Left kidney (tissue), 8 donors: ENCODE measurements at places on chromosomes 5 and 9. TPM values are rescaled to one million over a fixed set of nuclear protein-coding genes. Genes with fewer than 3 reads are reported as not detected.

- no peak for DNase-seq
Measured at GRCh38 chr9:6014670-6015270, 654 bp downstream of the RANBP6 start.

The PTPA gene
- polyA plus RNA-seq, result 104 TPM

- no peak for DNase-seq
Measured at GRCh38 chr9:135310134-135310533, 169.4 kb upstream of the PPP1R26 start.

- DNase-seq, result no peak
Measured at GRCh38 chr5:121872856-121873255, 21.2 kb downstream of the FTMT start.

The TRIM7 gene
- polyA plus RNA-seq, result 0.13 TPM

DNA sequence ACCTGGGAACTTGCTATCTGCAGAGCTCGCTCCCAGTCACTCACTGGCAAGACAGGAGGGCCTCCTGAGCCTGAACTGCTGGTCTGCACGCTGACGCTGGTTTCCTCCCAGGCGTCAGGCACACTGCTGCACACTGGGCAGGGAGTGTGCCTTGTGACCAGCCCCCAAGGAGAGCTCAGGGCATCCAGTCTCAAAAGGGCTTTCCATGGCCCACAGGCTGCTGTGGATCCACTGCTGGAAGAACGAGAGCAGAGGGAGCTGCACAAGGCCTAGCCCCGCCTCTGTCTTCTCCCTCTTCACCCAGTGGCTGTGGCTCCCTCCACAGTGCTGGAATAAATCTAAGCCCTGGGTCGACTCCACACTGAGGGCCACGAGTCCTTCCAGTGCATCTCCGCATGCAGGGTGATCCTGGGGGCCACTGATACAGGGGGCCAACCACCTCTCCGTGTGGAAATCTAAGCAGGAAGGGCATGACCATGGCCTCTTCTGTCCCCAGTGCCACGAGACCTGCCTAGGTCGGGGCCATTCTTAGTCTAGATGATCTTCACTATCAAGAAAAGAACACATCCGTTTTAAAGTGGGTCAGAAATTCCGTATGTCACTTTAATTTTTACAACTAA, 93.6 kb downstream of the CAMSAP1 start:
- no peak for DNase-seq

The WNK2 gene
- polyA plus RNA-seq, result 28.5 TPM

- no peak for DNase-seq
Measured at GRCh38 chr5:133821311-133821741, 147.1 kb downstream of the C5orf15 start.

DNA sequence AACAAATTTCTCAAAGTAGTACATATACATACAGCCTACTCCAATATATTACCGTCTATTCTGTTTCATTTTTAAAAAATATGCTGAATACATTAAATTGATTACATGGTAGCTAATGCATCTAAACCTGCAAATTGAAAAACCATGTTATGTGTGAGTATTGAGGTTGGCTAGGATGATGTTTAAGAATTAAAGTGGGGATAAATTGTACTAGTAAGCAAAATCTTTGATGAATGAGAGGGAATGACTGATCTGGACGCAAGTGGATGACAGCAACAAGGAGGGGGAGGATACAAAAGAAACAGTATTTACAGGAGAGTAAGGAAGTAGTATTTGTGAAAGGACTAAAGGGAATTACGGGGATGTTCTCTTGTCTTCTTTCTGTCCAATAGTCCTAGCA, 37.4 kb downstream of the RAD50 start:
- no peak for DNase-seq

The NIPAL4 gene
- polyA plus RNA-seq, result 0.58 TPM

DNA sequence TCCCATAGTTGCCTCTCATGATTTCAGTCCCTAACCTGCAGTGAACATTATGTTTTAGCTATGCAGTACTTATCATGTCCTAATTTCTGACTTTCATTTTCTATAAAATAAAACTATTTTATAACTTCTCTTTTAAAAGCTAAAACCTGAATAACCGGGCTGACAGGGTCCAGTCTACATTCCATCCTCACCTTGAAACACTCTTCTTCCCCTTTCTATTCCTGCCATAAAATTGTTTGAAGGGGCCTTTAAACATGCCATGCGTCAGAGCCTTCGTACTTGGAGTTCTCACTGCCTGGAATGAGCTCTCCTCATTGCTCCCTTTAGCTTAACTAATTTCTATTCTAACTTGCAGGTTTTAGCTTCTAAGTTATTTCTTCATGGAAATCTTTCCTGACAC, 143.0 kb upstream of the PRLR start:
- no peak for DNase-seq

The SV2C gene
- polyA plus RNA-seq, result 0.08 TPM

The AK8 gene
- 3.9 TPM for polyA plus RNA-seq

The F2RL1 gene
- polyA plus RNA-seq, result 38.4 TPM

GRCh38 chr5:55440188-55440646, 94.5 kb downstream of the PLPP1 start:
- DNase-seq, result no peak

The PRLR gene
- 53.4 TPM for polyA plus RNA-seq

DNA sequence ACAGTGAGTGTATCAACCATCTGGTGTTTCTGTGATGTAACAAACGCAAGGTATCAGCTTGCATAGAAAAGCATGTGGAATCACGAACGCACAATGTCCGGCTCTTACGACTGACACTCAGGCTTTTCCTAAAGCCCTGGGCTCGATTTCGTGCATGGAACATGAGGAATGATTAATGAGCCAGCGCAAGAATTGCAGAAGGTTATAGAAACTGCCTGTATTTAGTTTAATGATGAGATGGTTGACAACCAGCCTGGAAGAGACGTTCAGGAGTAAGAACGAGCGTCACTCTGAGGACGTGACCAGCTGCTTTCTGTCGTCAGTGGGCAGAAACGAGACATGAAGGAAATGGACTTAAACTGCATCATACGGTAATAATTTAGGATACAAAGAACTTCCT, 497.6 kb downstream of the IRX1 start:
- no peak for DNase-seq

GRCh38 chr9:95496687-95497086, 20.1 kb downstream of the PTCH1 start:
- no peak for DNase-seq

DNA sequence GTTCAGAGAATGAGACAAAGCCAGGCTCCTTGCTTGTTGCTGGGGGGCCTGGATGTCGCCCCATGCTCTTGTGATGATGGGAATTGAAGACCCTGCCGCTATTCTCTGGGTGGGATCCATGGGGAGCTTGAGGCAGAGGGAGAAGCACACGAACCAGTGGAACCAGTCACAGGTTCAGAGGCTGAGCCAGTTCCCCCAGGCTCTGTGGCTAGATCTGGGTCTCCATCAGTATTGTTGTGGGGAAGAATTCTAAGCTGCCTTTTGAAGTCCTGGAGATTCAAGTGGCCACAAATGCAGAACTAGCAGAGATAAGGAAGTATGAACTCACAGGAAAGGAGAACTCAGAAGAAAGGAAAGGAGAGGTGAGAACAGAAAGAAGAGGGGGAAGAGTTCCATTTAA, 219.4 kb downstream of the MSX2 start:
- DNase-seq, result no peak

DNA sequence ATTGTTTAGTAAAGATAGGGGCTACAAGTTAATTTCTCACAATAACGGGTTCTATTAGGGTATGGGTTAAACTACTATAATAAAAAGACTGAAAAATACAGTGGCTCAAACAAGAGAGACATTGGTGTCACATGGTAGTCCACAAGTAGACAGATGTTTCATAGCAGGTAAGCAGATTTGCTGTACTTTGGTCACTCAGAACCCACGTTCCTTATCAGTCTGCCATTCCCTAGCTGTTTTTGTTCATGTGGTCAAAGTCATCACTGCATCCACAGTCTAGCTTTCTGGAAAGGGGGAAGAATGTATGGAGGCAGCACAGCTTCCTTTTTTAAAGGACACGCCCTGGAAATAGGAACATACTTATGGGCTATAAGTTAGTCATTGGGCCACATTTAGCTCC, 73.0 kb downstream of the SLC12A2 start:
- no peak for DNase-seq

DNA sequence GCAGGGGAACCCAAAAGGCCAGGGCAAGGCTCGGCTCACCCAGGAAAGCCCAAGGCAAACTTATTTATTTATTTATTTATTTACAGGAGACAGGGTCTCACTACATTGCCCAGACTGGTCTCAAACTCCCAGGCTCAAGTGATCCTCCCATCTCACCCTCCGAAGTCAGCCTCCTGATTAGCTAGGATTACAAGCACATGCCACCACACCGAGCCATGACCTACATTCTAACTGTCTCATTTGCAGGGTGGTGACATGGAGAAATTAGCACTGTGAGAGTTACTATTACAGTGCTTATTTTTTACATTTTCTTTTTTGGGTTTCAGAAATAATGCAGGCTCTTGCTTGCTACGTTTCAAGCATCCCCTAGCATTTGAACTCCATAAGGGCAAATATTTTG, 18.1 kb downstream of the ARHGEF37 start:
- no peak for DNase-seq

DNA sequence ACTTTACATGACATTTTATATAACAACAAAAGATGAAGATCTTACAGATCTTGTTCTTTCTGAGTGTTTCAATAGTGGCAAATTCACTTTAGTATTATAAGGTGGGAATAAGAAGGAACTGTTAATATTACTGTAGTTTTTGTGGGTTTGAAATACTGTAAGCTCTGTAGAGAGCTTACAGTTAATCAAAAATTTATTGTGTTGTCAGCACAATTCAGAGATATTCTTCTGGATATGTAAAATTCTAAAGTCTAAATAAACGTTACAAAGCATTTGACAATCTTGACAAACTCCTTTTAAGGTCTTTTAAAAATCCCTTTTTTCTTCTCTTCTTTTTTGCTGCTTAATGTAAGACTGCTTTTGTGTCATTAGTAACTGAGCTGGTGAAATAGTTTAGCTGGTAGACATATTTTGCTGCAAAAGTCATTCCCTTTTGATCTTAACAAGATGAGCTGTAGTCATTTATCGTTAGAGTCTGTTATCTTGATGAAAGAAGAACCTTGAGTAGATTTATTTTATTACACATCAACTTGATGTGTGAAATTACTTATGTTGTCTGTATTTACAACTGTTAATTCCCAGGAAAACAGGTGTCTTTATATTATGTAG, 186.0 kb downstream of the WDR70 start:
- DNase-seq, result no peak

The PCSK1 gene
- polyA plus RNA-seq, result 0.38 TPM

GRCh38 chr5:453725-454481, 10.9 kb downstream of the EXOC3 start:
- DNase-seq, result no peak

DNA sequence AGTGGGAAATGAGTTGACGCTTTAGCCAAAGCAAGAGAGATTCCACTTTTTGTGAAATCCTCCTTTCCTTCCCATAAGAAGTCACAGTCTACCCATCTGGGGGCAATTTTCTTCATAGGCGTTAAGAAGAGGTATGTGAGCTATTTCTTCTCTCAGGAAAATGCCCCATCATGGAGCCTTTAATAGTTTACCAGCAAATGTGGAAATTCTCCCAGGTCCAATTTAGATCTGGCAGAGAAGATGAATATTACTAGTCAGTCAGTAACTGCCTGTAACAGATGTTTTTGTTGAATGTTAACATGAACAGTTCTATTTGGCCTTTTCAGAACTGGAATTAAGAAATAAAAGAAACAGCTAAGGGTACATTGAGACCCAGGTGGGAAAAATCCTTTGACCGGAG, 156.4 kb upstream of the RFX3 start:
- no peak for DNase-seq

DNA sequence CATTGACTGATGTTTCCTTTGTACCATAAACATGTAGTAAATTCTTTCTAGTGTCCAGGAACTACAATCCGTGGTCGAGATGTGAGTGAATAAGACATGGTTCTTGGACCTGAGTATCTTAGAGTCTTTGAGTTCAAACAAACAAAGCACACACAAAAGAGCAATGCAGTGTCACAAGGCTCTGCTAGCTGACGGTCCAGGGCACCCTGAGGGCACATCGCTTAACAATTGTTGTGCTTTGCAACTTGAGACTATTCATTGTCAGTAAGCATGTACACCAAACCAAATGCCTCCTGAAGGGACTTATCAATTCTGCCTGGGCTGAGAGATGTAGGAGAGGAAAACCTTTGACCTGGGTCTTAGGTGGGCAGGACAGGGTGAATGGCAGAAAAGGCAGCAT, 84.8 kb downstream of the CAMK4 start:
- DNase-seq, result no peak
